ENCODE measurements at places on chromosomes 7 and 10. TPM values are rescaled to one million over a fixed set of nuclear protein-coding genes. Genes with fewer than 3 reads are reported as not detected.

The SLC26A3 gene
- not detected for total RNA-seq

The COBL gene
- total RNA-seq, result not detected

The DNAH11 gene
- total RNA-seq, result 0.28 TPM

DNA sequence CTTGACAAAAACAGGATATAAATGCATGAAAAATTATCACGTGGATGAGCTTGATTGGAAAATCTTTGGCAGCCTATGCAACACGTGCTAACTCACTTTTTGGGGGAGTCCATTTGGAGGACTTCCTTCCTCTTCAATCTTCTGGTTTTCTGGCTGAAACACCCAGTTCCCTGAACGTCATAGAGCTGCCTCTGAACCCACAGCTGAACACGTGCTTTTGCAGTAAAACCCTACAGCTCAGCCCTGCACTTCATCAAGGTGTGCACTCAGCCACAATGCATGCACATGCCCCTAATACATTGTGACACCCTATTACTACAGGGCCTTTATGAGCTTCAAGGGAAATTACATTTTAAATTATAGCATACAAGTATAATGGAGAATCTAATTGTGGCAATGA lies 808.7 kb upstream of the AUTS2 start:
- H3K36me3 ChIP-seq, result no peaks in the 10 kb centered on the region
- no peaks in the 10 kb centered on the region for H3K4me1 ChIP-seq
- no peak overlapping the region for H3K27ac ChIP-seq
- no peaks in the 10 kb centered on the region for H3K27me3 ChIP-seq
- no peak for DNase-seq

- peaks cover 22% of the 10 kb centered on the region for H3K27me3 ChIP-seq
- no peak for DNase-seq
- no peaks in the 10 kb centered on the region for H3K36me3 ChIP-seq
- no peak overlapping the region for H3K4me3 ChIP-seq
- no peaks in the 10 kb centered on the region for H3K4me1 ChIP-seq
These were observed 75.0 kb upstream of the JCAD start for GRCh38 chr10:30134171-30134945.

- H3K36me3 ChIP-seq, result peaks cover 1% of the 10 kb centered on the region
- H3K27ac ChIP-seq, result peak overlapping the region; percentile 38
- no peak for DNase-seq
- peaks cover 28% of the 10 kb centered on the region for H3K4me1 ChIP-seq
These were observed 51.1 kb downstream of the KCTD7 start for GRCh38 chr7:66679633-66680244.

- peak overlapping the region; percentile 99 for H3K4me3 ChIP-seq
- H3K36me3 ChIP-seq, result peaks cover 10% of the 10 kb centered on the region
- peak overlapping the region; percentile 56 for H3K27ac ChIP-seq
- no peaks in the 10 kb centered on the region for H3K27me3 ChIP-seq
- H3K4me1 ChIP-seq, result peaks cover 24% of the 10 kb centered on the region
- no peak for DNase-seq
These were observed 16.8 kb downstream of the OCM2 start for GRCh38 chr7:97973206-97973658.

- no peaks in the 10 kb centered on the region for H3K27me3 ChIP-seq
- peaks cover 4% of the 10 kb centered on the region for H3K36me3 ChIP-seq
- peak overlapping the region; percentile 84 for H3K4me3 ChIP-seq
- H3K27ac ChIP-seq, result peak overlapping the region; percentile 85
- H3K4me1 ChIP-seq, result peaks cover 41% of the 10 kb centered on the region
These were observed 2.1 kb upstream of the KAT6B start for GRCh38 chr10:74824184-74824899.
